ENCODE measurements at places on chromosomes 7 and 10. TPM values are rescaled to one million over a fixed set of nuclear protein-coding genes. Genes with fewer than 3 reads are reported as not detected.

HYCC1 gene
- 15.3 TPM for total RNA-seq

EBF3 gene
- 1.5 TPM for total RNA-seq

OR2A5 gene
- total RNA-seq: not detected

DNA sequence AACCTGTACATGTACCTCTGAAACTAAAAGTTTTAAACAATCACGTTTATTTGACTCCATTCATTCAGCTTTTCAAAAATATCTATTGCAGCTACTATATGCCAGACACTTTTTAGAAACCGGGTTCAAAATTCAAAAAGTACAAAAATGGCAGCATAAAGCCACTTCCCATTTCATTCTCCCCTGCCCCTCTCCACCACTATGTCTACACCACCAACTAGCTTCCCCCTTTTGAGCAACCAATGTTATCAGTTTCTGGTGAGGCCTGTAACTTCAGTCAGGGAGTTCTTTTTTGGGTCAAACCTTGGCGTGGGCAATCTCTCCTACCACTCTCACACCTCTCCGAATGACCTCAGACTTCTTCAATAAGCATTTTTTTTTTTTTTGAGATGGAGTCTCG lies 11.5 kb upstream of the HHEX start:
- DNase-seq: no peak

GRCh38 chr7:44969701-44970522 lies 8.9 kb downstream of the MYO1G start:
- DNase-seq: no peak

All from thymus (tissue), 14 donors.